Testis (tissue), 5 donors: ENCODE measurements at places on chromosomes 5 and 9. TPM values are rescaled to one million over a fixed set of nuclear protein-coding genes. Genes with fewer than 3 reads are reported as not detected.

PLPP7 gene
- total RNA-seq, result 23.9 TPM

SV2C gene
- 0.87 TPM for total RNA-seq

DIPK1B gene
- total RNA-seq, result 36.2 TPM

MAMDC2 gene
- 28.3 TPM for total RNA-seq

SLC4A9 gene
- 1.2 TPM for total RNA-seq

DNA sequence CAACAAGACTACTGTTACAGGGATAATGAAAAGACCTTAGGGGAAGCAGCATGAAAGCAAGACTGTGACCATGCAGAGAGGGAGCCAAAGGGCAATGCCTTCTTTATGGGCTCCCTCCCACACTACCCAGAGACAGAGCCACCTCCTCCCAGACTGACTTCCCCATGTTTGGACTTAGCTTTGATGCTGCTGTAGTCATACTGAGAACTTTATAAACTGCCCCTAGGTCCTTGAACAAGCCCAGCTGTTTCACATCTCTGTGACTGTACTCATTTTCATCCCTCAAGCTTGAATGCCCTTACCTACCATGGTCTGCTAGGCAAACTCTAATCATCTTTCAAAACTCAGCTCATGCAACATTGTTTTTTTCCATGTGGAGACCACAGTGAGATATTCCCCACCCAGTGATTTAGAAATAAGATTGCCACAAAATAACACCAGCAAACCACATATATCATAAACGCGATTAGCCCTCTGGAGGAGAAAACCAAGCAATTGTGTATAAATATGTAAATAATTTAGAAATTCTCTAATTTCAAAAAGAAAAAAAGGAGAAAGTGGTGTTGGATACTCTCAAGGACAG, 23.4 kb upstream of the FAM169A start:
- no peak for DNase-seq
- H3K4me3 ChIP-seq, result no peak overlapping the region
- H3K27ac ChIP-seq, result no peak overlapping the region
- no peaks in the 10 kb centered on the region for H3K4me1 ChIP-seq
- no peaks in the 10 kb centered on the region for H3K27me3 ChIP-seq

- H3K27me3 ChIP-seq, result no peaks in the 10 kb centered on the region
- no peak overlapping the region for H3K27ac ChIP-seq
- H3K4me1 ChIP-seq, result no peaks in the 10 kb centered on the region
Measured at GRCh38 chr5:76544268-76544926, 78.8 kb downstream of the F2RL2 start.

DNA sequence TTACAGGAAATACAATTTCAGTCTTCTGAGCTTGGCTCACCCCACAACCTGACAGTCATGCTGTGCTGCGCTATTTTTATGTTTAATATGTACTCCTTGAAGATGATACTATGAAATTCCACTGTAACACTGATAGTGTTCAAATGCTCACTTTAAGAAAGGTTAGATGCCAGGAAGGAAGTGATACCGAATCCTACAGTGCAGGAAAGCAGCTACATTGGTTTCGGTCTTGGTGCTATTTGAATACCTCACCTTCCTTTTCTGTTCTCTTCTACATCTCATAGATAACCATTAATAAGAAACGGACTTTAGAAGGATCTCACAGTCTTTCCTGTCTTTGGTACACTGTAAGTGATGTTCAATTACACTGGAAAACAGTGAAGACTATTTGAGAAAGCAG, 117.6 kb downstream of the SEMA5A start:
- H3K4me1 ChIP-seq, result peaks cover 4% of the 10 kb centered on the region
- H3K4me3 ChIP-seq, result no peak overlapping the region
- H3K27me3 ChIP-seq, result no peaks in the 10 kb centered on the region
- DNase-seq, result no peak

GRCh38 chr9:138049779-138050471, 172.3 kb downstream of the CACNA1B start:
- H3K27me3 ChIP-seq, result no peaks in the 10 kb centered on the region
- H3K27ac ChIP-seq, result no peak overlapping the region
- H3K4me1 ChIP-seq, result no peaks in the 10 kb centered on the region
- peak; percentile 6 for DNase-seq
- H3K4me3 ChIP-seq, result no peak overlapping the region
- H3K36me3 ChIP-seq, result no peaks in the 10 kb centered on the region

DNA sequence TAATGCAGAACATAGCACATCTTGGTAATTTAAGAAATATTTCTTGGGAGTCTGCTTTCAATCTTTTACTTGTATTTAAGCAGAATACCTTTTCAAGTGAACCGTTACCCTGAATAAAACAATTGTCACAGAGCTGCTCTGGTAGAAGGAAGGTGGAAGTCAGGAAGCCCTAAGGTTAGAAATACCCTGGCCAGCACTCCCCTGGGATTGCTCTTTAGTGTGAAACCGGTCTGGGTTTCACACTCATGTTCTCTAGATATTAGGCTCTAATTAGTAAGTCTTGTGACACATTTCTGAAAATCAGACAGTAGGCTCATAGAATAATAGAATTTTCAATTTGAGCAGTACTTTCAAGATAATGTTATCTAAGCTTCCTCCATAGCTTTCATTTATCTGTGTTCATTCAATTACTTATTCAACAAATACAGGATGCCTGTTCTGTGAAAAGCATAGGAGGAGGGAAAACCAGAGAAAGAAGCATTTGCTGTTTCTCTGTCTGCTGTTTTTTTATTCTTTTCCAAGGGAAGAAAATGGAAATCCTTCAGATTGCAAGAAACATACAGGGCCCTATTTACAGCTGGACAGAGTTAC, 825.5 kb downstream of the TLR4 start:
- DNase-seq, result no peak
- no peaks in the 10 kb centered on the region for H3K27me3 ChIP-seq
- no peak overlapping the region for H3K4me3 ChIP-seq

- H3K27me3 ChIP-seq, result no peaks in the 10 kb centered on the region
- no peak overlapping the region for H3K4me3 ChIP-seq
- no peaks in the 10 kb centered on the region for H3K36me3 ChIP-seq
- H3K4me1 ChIP-seq, result no peaks in the 10 kb centered on the region
- no peak overlapping the region for H3K27ac ChIP-seq
Measured at GRCh38 chr9:108410161-108410560, 445.6 kb downstream of the ACTL7B start.
